HCT116 (cell line): ENCODE measurements at places on chromosomes 2 and 18. TPM values are rescaled to one million over a fixed set of nuclear protein-coding genes. Genes with fewer than 3 reads are reported as not detected.
A peak's percentile ranks its signal among the peaks of the same experiment; 100 is the strongest.

DNA sequence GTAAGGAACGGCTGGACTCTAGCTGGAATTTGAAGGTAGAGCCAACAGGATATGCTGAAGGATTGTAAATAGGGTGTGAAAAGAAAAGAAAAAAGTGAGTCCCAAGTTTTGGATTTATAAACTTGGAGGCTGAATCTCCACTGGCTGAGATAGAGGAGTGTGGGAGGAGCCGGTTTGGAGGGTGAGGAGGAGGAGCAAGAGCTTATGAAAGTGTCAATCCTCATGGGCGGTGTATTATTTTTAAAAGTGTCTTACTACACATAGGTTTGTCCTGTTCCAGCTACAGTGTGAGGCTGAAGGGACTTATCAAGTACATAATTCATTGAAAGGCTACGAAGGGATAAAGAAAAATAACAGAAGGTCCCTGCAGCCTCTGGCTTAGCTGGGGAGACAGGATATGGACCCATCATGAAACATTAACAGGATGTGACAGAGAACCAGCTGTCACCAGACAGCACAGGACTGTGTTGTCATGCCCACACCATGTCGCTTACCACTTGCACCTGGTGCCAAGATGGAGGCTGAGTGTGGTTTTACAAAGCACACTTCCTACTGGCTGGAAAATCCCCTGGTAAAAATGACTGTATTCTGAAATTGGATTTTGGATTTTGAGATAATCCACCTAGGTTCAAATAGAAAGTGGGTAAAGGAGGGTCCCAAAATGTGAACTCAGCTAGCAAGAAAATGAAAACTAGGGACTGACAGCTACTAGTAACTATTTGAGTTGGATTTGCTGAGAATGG is 2.5 kb upstream of the MREG start:
- no peak for DNase-seq

DNA sequence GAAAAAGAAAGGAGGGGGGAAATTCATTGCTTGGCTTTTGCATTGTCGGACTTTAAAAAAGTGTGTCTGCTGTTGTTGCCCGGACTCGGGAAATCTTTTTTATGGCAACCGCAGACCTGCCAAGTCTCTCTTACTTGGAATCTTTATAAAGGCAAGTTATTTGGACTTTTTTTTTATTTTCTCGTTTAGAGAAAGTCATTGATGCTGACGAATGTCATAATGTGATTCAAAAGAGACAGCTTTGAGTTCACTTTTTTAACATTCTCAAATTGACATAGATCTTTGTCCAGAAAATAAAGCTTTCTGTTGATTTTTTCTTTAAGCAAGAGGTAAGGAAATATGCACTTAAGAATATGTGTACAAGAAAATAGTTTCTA is 651 bp upstream of the ZNF521 start:
- no peak for DNase-seq

- DNase-seq = no peak
These were observed 78.3 kb upstream of the KCNE4 start for GRCh38 chr2:222973733-222974132.

- DNase-seq = no peak
These were observed 37.7 kb upstream of the CTDP1 start for GRCh38 chr18:79641722-79642497.

The ELOA2 gene
- not detected for total RNA-seq

GRCh38 chr2:1979138-1979537 is 234.8 kb upstream of the PXDN start:
- DNase-seq = no peak

The PSMA8 gene
- total RNA-seq = not detected

DNA sequence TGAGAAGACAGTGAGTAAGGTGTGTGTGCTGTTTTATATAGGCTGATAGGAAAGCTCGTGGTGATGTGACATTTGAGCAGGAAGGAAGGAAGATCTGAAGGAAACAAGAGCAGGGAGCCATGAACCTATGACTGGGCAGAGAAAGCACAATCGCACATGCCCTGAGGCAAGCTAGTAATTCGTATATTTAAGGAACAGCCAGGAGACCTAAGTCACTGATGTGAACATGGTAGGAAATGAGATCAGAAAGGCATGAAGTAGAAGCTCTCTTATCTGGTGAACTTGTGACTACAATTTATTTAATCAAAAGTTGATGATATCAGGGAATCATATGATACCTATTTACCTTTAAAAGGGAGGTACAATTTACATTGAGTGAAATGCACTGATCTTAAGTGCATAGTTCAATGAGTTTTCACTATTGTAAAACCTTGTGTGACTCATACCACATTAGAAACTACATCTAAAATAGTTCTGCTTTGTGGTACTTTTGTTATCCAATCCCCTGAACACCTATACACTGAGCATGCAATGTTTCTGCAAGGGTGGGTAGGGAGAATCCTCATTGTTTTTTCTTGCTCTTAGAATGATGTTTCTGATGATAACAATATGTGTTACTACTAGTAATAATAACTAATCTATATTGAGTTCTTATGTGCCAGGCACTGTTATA is 67.5 kb downstream of the GALNT13 start:
- no peak for DNase-seq

GRCh38 chr2:46530639-46531038 is 51.3 kb downstream of the TMEM247 start:
- no peak for DNase-seq

DNA sequence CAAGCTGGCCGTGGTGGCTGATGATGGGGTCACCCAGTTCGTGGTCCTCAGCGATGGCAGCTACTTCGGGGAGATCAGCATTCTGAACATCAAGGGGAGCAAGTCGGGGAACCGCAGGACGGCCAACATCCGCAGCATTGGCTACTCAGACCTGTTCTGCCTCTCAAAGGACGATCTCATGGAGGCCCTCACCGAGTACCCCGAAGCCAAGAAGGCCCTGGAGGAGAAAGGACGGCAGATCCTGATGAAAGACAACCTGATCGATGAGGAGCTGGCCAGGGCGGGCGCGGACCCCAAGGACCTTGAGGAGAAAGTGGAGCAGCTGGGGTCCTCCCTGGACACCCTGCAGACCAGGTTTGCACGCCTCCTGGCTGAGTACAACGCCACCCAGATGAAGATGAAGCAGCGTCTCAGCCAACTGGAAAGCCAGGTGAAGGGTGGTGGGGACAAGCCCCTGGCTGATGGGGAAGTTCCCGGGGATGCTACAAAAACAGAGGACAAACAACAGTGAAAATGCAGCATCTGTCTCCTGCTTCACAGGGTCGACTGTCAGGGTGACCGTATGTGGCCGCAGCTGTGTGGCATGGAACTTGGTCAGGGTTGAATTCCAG is 47.8 kb upstream of the INPP4A start:
- DNase-seq = no peak

- peak; percentile 56 for DNase-seq
These were observed 19.5 kb upstream of the ID2 start for GRCh38 chr2:8662239-8662879.

- DNase-seq = no peak
These were observed 77.2 kb downstream of the SH3BP4 start for GRCh38 chr2:235029054-235029453.

GRCh38 chr2:54015798-54016699 is 45.3 kb upstream of the PSME4 start:
- DNase-seq = no peak

- DNase-seq = no peak
These were observed 88.4 kb downstream of the ICOS start for GRCh38 chr2:204024906-204025475.

- no peak for DNase-seq
These were observed 135.6 kb upstream of the DAPL1 start for GRCh38 chr2:158659483-158659882.

DNA sequence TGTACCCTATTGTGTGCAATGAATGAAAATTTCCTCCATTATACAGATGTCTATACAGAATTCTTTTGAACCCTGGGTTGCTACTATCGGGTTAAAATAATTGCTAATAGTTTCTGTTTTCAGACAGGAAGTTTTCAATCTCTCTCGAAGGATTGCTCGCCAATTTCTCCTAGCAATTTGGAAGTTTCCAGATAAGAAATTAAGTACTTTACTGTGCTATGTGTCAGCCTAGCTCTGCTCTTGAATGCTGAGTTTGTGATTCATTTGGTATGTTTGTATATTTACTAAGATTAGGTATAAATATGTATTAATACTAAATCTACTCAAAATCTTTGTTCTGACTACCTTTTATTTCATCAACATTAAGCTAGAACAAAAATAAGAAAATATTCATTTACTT is 74.6 kb upstream of the ARL5A start:
- DNase-seq = no peak

- DNase-seq = no peak
These were observed 172.9 kb downstream of the LRP1B start for GRCh38 chr2:141957827-141958450.

The AKAIN1 gene
- total RNA-seq = not detected

The PRSS56 gene
- not detected for total RNA-seq

GRCh38 chr2:47206181-47206580 is 51.1 kb upstream of the STPG4 start:
- no peak for DNase-seq

DNA sequence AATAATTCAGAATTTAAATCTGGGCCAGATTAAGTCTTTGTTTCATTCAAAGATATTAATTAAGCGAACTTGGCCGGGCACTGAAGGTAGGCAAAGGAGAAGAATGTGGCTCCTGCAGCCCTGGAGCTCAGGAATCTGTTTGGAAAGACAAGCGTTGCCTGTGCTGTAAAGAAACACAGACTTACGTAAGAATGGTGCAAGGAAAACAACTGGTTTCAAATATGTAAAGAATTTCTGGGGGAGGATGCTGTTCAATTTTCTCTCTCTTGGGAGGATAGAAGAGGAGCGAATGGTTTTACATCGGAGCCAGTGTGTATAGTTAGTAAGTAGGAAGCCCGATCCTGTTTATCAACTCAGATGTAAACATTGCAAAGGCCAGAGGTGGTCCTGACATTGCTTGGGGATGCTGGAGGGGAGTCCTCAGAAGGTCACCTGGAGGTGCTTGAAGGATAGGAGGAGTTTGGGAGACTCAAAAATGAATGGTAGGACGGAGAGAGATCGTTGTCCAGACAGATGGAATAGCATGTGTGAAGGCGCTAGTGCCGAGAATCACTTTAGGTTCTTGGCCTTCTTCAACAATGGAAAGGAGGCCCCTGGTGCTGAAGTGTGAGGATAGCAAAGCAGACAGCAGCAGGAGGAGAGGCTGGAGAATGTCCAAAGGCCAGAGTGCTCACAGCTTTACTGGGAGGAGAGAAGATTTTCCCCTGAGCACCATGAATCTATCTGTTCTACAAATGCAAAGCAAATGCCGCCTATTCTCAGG is 456.1 kb downstream of the LPIN1 start:
- no peak for DNase-seq

DNA sequence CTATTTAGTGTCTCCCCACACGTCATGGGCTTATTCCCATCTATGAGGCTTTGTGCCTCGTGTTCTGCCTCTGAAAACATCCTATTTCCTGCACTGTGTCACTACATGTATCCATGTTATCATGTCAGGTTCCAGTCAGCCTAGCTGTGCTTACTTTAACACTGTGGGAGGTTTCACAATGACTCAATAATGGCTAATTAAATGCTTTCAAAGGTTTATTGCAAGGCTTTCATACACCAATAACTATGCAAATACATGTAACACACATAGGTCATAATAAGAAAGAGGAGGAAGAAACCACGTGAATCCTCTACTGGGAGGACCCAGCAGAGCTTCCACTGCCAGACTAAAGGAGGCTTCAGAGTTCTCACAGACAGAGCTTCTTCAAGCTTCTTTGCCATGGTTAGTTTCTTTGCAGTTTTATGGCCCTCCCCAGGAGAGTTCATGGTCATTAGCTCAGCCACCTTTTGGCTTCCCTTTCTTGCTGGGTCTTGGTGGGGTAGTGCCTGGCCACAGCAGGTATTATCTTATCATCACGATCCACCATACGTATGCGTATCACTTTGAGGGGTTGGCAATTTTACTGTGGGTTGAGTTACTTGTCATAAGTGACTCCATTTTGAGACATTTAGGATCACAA is 5.1 kb upstream of the COLEC12 start:
- DNase-seq = no peak

DNA sequence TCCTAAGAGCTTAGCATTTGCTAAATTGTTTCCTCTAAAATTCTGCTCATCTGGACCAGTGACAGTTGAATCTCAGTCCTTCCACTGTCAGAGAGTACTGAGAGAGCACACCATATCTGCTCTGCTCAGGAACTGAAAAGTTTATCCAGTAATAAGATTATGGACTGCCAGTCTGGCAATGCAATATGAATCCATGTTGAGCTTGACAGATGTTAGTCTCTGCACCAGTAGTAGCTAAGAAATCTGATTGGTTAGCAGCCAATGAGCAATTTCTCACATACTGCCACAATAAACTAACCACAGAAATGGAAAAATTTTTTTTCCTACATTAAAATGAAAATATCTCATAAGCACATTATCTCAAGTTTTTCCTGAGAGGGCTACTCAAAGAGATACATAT is 2.3 kb downstream of the PRKD3 start:
- DNase-seq = no peak

DNA sequence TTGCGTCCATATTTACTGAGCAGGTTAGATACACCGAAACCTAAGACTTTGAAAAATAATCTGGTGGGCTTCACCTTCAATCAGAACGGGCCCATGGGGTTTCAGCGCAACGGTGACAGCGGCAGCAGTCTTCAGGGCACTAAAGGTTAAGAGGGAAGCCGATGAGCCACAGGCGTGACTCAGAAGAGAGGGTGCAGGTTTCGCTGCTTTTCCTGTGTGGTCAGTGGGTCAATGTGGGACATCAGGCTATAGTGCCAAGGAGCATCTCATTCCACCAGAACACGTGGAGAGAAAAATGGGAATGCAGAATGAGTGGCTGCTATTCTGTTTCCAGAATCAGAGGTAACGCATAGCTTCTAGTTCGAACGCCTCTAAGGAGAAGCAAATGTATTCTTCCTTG is 8.9 kb downstream of the PTGR3 start:
- DNase-seq = no peak

The L3MBTL4 gene
- total RNA-seq = not detected

- no peak for DNase-seq
These were observed 230.0 kb upstream of the MGAT5 start for GRCh38 chr2:134023854-134024253.

GRCh38 chr2:174331595-174332216 is 3.0 kb upstream of the SP9 start:
- DNase-seq = no peak

DNA sequence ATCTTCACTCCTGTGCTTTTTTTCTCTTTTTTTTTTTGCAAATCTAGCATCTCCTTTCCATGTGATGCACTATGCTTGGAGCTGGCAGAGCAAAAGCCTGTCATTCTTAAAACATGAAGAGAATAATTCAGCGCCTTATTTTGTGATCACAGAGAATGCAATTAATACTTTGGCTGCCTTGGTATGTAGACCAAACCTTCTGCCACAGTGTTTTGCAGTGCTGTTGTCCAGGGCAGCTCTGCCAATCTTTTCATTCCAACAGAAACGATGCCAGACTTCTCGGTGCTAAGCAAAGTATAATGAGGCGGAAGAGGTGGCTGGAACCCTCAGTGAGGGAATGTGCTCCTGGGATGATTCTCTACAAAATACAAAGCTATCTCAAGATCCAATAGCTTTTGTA is 25.6 kb downstream of the BCL2 start:
- DNase-seq = no peak

The ANKRD30BL gene
- total RNA-seq = not detected

The DCC gene
- total RNA-seq = not detected

The DSG2 gene
- 123 TPM for total RNA-seq

- DNase-seq = no peak
These were observed 76.1 kb upstream of the AQP4 start for GRCh38 chr18:26941584-26941983.
